Mesenteric fat pad (tissue), 1 donor: ENCODE measurements at places on chromosomes 16 and 17.

DNA sequence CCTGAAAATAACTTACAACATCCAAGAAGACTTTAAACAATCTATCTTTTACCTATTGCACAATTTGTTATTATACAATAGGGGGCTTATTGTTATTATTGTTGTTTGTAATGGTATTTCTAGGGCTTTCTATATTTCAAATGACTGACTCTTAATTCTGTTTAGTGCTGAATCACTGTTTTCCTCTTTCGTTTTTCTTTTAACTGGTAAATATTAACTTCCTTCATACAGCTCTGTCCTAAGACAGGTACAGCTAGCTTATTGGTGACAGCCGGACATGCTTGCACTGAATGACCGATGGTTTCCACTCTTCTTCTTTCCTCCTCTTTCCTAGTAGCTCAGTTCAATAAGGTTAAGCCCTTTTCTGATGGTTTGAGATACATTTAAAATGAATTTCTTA lies 11.6 kb downstream of the KRTAP9-7 start:
- no peak for DNase-seq

- DNase-seq = no peak
Observed at GRCh38 chr16:67541391-67542263, 13.0 kb downstream of the RIPOR1 start.

DNA sequence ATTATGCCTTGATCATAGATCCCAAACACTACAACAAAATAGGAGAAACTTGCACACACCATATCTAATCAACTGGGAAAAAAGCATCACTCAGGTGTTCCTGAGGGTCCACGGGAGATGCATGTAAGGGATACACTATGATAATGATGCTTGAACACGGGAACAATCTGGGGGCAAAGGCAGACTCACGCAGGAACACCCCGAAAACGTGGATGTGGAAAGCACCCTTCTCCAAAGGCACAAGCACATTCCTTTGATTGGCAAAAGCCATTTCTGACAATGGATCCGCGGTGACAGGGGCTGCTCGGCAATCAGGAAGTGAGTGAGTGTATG lies 1.3 kb downstream of the ZNF652 start:
- no peak for DNase-seq

DNA sequence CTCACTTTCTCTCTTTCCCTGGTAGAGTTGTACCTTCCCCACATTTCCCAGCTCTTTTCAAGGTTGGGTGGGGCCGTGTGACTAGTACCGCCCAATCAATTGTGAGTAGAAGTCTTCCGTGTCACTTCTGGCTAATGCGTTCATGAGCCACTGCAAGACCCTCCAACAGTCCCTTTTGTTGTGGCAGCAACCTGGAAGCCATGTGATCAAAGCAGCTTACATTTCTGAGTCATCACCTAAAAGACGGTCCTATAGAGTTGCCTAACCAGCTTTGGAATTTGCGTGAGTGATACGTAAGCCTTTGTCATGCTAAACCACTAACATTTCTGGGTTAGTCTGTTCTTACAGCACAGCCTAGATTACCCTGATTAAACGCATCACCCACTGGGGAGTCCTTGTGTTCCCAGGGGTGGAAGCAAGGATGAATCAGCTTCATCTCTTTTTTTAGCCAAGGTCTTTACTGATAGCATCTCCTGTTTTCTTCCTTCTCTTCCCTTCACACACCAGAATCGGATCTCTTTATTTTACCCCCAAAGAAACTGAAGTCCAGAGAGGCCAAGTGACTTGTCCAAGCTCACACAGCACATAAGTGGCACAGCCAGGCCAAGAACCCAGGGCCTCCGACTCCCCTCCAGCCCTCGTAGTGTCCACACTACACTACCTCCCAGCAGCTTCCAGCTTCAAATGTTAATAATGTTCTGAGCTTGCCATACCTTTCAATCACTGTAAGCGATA lies 366.3 kb upstream of the XYLT1 start:
- no peak for DNase-seq

GRCh38 chr16:3728424-3729160 lies 11.3 kb upstream of the TRAP1 start:
- no peak for DNase-seq
